Mesenteric fat pad (tissue), 1 donor: ENCODE measurements at places on chromosomes 6 and 20.
A peak's percentile ranks its signal among the peaks of the same experiment; 100 is the strongest.

- no peak for DNase-seq
These were observed 115.1 kb downstream of the MAN1A1 start for GRCh38 chr6:119234457-119234856.

DNA sequence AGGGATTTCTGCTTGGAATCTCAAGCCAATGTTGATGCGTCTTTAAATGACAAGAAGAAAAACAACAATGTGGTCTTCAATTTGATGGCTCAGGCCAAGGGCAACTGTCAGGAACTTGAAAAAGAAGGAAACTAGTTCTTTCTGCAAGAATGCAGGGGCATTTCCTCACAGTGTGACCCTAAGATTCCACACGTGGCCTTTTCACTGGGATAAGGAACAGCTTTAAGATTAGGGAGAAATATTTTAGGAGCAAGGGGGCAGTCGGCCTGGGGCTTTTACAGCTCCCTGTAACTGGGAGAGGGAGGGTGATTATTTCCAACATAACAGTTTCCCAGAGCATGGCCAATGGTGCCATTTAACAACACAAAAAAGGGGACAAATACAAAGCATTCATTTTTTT is 39.4 kb upstream of the MRPS10 start:
- no peak for DNase-seq

GRCh38 chr6:166494757-166495486 is 91.6 kb downstream of the RAMACL start:
- no peak for DNase-seq

GRCh38 chr20:58444746-58445255 is 55.8 kb downstream of the VAPB start:
- DNase-seq = no peak

- DNase-seq = no peak
These were observed 41.8 kb upstream of the TINAG start for GRCh38 chr6:54266400-54266923.

DNA sequence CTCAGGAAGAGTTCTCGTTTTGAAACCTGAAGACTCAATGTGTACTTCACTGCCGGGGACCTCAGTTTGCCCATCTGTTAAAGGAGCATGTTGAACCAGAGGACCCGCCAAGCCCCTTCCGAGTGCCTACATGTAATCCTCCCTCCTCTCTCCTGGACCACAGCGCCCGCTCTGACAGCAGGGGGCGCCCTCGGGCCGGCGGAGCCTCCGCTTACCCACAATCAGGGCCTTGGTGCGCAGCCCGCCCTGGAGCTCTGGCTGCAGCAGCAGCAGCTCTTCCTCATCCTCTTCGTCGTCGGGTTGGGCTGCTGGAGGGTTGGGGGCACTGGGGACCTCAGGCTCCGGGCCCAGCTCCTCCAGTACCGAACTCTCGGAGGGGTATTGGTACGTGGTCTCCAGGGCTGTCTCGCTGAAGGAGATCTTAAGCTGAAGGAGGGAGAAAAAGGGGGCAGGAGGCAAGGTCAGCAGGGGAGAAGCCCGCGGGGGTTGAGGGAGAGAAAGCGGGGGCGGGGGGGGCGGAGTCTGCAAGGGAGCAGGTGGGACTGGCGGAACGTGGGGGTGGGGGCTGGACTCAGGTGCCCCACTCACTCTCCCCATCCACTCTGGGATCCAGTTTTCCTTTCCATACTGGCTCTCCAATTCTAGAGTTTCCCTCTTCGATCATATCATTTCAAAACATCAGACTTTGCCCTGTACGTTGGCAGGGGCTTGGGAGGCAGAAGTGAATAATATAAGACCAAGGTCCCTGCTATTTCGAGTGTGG is 6.3 kb upstream of the DHX16 start:
- peak; percentile 97 for DNase-seq

DNA sequence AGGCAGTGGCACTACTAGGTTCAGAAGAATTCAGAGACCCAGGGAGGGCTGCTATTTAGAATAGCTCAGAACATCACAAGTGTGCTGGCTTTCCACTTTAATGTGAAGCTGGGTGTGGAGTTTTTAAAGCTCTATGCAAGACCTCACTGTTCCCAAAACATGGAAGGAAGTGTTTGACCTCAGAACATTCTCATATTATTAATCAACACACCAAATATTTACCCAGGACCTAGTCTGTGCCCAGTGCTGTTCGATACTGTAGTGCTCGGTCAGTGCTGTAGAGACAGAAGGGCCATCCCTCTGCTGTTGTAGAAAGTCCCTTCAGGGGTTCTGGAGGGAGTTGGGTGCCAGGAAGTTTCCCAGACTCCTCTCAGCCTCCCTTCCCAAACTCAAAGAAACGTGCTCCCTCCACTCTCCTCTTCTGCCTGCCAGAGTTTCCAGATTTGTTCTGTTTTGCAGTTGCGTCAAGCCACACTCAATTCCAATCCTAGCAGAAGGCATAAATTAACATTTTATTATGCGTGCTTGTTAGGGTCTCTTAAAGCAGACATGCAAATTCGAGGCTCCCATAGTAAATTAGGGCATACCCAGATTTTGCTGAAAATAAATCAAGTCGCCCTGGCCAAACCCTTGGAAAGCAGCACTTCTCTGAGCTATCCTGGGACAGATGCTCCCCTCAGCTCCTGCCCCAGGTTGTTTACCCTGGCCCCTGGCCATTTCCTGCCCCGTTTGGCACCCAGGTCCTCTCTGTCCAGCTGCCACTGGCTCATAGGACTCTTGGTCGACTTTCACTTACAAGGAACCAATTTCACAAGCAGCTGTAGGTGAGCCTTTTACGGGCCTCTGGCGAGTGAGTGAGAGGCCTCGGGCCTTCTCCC is 248.6 kb downstream of the HIVEP2 start:
- DNase-seq = no peak

GRCh38 chr6:148240861-148241477 is 101.7 kb upstream of the SASH1 start:
- no peak for DNase-seq

- DNase-seq = no peak
These were observed 62.0 kb downstream of the CRYBG1 start for GRCh38 chr6:106422534-106422933.

- no peak for DNase-seq
These were observed 106.8 kb upstream of the BEND6 start for GRCh38 chr6:56848105-56848504.

DNA sequence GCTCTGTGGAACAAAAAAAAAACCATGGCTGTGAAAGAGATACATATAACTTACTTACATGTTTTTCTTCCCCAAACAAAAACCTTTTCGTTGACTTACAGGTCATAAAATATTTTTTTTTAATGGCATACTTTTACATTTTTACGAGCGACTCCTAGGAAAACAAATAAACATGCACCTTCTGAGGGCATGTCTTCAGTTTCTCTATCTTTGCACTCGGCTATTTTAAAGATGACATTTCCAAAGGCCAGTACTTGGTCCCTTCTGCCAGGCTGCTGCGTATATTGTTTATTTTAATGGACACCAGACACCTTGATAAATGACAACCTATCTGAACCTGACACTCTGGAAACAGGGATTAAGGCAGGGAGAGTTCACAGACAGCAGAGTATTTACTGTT is 49.4 kb downstream of the PIGU start:
- no peak for DNase-seq

GRCh38 chr6:87494761-87495422 is 22.1 kb downstream of the SLC35A1 start:
- no peak for DNase-seq

DNA sequence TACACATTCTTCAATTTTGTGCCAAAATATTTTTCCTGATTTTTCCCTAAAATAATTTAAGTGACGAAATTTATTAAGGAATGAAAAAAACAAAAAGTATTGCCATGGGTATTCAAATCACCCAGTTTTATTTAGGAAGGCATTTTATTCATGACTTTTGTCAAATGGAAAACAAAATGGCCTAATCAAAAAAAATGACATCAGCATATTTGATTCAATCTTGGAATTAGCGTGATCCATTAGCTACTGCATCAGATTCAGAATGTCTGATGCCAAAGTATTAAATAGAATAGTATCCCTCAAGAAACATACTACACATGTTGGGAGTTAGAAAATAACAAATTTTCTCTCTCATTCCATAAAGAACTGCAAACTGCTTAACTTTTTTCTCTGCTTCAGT is 129.2 kb downstream of the TRDN start:
- DNase-seq = no peak

GRCh38 chr20:63854766-63855362 is 6.4 kb upstream of the ABHD16B start:
- no peak for DNase-seq

GRCh38 chr6:64197246-64197645 is 561.6 kb downstream of the PHF3 start:
- DNase-seq = no peak

GRCh38 chr6:132604635-132605152 is 15.2 kb upstream of the TAAR5 start:
- DNase-seq = no peak

- no peak for DNase-seq
These were observed 156.5 kb downstream of the REV3L start for GRCh38 chr6:111326563-111326962.

GRCh38 chr6:156731396-156731795 is 45.8 kb upstream of the ARID1B start:
- no peak for DNase-seq

DNA sequence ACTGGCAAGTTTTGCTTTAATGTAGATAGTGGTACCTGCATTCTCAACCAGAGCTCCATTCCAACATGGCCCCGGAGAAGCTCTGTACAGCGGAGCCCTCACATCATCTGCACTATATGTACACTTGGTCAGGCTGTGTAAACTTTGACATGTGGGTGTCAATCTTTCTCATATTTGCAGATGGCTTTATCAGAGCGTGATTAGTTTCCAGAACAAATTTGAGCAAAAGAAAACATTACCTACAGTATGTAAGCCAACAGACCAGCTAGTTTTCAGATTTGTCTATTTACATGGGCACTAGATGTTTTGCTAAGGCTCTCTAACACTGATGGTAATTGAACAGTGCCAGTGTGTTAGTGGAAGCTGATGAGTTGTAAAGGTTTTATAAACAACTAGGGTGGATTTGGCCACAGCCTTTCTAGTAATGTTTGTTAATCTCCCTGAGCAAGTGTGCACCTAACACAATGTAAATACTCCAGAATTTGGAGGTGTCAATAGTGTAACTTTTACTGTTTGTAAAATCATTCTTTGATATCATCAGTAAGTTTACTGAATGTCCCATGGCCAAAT is 131.8 kb downstream of the FOXA2 start:
- no peak for DNase-seq

GRCh38 chr6:168093634-168094033 is 14.6 kb upstream of the FRMD1 start:
- DNase-seq = no peak

- DNase-seq = no peak
These were observed 98.7 kb upstream of the RIPOR2 start for GRCh38 chr6:25034431-25034921.

GRCh38 chr20:25256226-25256859 is 8.5 kb downstream of the PYGB start:
- peak; percentile 37 for DNase-seq

GRCh38 chr6:34922177-34922663 is 33.2 kb downstream of the ANKS1A start:
- no peak for DNase-seq

- DNase-seq = no peak
These were observed 63.9 kb downstream of the CHMP4B start for GRCh38 chr20:33875055-33875454.

GRCh38 chr20:1469925-1470571 is 3.4 kb upstream of the NSFL1C start:
- no peak for DNase-seq
